SHP77 (cell line): ENCODE measurements at places on chromosomes 1 and 21.

GRCh38 chr1:206495493-206496046, 11.8 kb upstream of the RASSF5 start:
- DNase-seq: no peak

GRCh38 chr1:204198348-204199340, 2.4 kb upstream of the KISS1 start:
- DNase-seq: no peak

GRCh38 chr1:57451516-57451915, 27.7 kb upstream of the DAB1 start:
- DNase-seq: no peak

- DNase-seq: no peak
Observed at GRCh38 chr1:17646444-17647280, 107.2 kb downstream of the ARHGEF10L start.

DNA sequence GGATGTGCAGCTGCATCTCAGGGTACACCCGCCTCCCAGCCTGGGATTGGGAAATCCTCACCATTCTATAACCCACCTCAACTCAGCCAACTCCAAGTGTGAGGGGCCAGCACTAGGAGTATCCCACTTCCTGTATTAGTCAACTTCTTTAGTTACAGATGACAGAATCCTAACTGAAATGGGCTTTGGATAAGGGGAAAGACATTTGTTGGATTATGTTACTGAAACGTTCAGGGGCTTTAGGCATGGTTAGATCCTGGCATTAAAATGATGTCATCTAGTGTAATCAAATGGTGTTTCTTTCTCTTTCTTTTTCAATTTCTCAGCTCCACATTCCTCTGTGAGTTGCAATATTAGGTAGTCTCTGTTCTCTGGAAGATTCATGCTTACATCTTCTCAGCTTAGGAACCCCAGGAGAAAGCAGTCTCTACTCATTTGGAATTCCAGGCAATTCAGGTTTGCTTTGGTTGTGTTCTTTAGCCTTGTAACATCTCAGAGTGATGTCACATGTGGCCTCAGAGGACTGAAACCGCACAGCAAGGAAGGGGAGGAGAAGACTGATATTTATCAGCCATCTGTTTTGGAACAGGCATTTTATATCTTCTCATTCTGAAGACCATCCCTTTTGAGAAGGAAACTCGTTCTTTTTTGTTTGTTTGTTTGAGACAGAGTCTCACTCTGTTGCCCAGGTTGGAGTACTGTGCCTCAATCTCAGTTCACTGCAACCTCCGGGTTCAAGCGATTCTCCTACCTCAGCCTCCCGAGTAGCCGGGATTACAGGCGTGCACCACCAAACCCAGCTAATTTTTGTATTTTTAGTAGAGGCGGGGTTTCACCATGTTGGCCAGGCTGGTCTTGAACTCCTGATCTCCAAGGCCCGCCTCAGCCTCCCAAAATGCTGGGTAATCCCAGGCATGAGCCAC, 18.9 kb upstream of the TMEM54 start:
- no peak for DNase-seq

DNA sequence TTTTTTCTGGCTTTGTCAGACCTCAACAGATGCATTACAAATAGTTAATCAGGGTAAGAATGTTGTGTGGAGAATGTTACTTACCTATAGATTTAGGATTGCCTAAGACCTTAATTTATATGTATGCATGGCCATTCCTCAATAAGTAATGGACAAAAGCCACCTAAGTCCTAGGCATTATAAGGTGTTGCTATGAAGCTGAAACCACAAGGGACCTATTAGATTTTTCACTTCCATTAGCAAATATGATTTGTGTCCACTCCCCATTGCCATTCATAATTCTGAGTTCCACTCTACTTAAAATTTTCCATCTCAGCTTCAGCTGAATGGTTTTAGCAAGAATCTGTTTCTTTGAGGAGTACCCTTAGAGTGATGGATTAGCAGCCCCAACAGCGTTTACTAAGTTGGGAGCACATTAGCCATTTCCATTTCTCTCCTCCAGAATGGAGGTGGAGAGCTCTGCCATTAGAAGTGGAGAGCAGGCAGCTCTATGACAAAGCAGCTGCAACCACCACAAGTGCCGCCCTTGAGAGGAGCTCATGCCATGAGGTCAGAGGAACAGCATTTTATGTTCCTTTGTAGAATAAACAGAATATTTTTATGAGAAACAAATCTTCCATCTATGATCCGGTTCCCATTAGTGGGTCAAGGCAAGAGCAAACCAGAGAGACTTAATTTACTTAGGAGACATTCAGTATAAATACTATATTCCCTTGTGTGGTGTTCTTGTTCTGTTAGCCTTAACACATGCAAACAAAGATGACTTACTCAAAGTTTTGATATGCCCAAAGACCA, 28.9 kb upstream of the C1orf87 start:
- DNase-seq: peak; percentile 26

DNA sequence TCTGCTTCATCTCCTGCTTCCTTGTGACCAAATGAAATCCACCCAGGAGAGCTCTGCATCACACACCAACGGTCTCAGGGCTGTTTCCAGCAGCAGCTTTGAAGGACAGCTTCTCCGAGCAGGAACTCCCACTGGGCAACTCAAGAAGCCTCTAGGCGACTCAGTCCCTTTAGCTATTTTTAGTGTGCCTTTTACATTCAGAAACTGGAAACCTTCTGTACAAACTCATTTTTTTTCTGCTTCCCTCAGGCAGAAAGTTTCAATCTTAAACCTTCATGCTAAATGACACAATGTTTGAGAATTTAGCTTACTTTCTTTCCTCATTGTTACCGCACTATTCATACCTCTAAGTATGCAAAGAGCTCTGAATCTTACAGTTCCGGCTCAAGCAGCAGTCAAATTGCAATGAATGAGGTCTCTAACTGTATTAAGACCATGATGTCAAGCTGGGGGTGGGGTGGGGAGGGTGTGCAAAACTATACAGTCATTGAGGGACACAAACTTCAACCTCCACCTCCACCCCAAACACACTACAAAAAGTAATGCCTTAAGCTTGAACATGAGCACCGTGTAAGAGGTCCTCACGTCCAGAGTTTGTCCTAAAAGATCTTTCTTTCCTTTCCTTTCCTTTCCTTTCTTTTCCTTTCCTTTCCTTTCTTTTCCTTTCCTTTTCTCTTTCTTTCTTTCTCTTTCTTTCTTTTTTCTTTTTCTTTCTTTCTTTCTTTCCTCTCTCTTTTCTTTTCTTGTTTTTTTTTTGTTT, 16.4 kb upstream of the TARBP1 start:
- DNase-seq: no peak

DNA sequence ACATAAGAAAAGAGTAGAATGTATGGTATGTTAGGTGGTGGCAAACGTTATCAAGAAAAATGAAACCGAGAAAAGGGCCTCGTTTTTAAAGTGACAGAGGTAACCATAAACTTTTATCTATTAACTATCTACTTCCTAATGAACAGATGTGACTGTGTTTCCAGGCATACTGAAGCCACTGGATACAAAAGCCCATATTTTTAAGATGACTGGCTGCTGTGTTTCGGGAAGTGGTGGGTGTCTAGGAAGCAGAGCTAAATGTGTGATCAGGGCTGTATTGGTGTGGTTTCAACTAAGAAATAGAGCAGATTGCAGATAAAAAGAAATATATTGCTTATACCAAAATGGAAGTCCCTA, 71.8 kb downstream of the CHRM3 start:
- DNase-seq: no peak

DNA sequence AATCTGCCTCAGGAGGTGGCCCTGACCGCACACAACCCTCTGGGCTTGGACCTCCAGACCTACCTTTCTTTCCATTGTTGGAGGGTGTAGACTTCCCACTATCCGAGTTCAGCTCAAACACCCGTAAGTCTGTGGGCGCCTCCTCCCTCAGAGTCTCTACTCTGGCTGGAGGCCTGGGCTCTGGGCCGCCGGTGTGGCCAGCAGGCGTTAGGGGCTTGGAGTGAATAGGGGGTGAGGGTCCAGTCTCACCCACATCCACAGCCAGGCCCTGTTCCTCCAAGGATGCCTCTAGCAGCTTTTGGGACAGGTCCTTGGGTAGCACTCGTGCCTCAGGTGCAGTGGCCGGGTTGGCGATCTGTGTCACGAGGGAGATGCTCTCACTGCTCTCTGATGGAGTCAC, 13.9 kb downstream of the TSSK3 start:
- no peak for DNase-seq

DNA sequence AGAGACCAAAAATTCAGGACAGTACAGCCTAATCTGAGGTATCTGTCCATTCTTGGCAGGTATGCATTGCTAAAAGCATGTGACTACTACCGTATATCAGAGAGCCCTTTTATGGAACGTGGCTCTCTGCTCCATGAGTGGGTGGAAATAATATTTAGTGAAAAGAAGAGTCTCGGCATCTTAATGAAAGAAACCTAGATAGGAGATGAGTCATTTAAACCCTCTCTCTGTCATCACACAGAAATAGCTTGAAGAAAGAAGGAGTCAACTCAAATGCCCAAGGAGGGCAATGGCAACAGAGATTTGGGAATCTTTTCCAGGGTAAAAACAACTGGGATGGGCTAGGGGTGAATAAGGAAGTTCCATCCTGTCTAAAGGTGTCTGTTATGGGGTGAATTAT, 528.2 kb downstream of the SMYD3 start:
- DNase-seq: no peak

DNA sequence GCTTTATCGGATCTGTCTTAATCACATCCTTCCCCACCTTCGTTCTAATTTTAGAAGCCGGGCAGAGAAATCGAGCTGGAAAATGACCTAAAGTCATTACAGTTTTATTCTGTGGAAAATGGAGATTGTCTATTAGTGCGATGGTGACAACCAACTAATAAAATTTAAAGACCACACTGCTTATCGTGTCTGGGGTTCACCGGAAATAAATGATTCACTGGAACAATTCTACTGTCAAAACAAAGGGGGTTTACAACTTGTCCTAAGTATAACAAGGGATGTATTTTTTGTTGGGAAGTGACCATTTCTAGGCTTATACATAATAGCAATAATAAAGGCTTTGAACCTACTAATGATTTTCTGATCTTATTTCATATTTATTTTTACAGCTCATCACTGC, 55.6 kb downstream of the B3GALNT2 start:
- DNase-seq: no peak

GRCh38 chr1:43547538-43548072, 16.9 kb downstream of the PTPRF start:
- DNase-seq: no peak

DNA sequence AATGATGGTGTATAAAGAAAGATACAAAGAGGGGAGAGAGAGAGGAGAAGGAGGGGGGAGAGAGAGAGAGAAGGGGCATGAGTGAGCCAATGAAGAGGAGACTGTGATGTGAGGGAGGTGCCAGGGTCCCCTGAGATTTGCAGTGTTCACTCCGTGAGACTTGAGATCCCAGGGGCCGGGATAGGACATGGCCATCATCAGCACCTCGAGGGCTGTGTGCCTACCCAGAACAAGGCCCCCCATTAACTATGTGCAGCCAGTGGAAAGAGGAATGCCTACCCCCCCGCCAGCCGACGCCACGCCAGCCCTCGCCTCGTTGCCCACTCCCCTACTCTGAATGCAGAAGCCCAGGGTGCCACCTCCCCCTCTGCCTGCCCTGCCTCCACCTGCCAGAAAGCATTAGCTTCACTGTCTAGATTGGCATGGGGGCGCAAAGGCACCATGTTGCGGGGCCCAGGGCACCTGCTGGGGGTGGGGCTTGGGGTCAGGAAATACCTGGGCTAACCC, 14.8 kb downstream of the LGR6 start:
- DNase-seq: no peak

DNA sequence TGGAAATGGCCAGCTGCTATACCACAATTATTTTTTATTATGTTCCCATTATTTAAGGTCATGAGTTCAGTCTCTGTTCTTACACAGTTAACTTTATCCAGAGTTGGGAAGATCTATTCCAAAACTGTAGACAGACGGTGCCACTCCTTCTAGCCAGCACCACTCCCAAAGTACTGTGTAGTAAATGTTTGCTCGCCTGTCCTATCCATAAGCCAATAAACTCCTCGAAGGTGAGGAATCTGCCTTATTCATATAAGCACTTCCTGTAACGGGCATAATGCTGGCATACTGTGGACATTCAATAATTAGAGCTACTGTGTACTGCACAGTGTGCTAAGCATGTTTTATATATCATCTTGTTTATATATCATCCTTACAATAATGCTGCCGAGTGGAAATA, 26.1 kb upstream of the STMN1 start:
- DNase-seq: no peak

DNA sequence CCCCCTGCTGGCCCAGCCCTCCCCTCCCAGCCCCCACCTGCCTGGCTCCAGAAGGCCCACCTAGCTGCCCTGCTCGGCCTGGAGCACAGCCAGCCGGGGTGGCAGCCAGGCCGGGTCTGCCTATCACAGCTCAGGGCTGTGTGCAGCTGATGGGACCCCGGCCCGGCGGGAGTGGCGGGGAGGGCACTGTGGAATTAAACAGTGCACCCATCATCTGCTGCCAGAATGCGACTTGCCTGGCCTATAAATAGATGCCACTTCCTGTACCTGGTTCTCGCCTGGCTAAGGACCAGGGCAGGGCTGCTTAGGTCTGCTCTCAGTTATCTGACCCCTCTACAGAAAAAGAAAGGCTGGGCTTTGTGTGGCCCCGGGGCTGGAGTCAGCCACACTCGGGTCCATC, 98.2 kb upstream of the VAMP3 start:
- no peak for DNase-seq

DNA sequence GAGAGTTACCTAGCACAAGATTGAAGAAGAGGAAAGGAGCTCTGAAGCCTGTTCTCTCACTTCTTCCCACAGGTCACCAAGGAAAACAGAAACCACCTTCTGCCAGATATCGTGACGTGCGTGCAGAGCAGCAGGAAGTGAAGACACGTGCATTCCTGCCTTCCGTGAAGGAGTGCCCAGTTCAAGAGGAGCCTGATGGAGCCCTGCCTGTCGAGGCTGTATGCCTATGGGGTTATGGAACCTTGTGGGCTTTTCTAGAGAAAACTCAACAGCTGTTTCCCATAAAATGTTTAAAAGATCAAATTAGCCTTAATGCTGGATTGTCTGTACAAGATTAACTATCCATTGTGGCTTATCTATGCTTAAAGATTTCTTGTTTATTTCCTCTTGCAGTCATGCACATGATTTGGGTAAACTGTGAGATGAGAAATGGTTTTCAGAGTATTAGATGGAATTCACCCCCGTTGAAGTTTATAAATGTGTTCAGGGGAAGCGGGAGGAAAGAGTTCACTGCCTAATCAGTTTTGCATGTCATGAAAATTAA, 27.8 kb downstream of the NTPCR start:
- DNase-seq: no peak

- DNase-seq: no peak
Observed at GRCh38 chr21:15526798-15527197, 203.0 kb upstream of the USP25 start.

GRCh38 chr1:155218854-155219591, 10.5 kb downstream of the MTX1 start:
- peak; percentile 88 for DNase-seq
